Ascending aorta (tissue), 2 donors: ENCODE measurements at places on chromosomes 3 and 15. TPM values are rescaled to one million over a fixed set of nuclear protein-coding genes. Genes with fewer than 3 reads are reported as not detected.

Gene CCR8
- not detected for total RNA-seq

Gene FRMD4B
- 13.5 TPM for total RNA-seq

Gene SYNPR
- total RNA-seq = not detected

Gene CFAP100
- not detected for total RNA-seq

Gene POU1F1
- total RNA-seq = not detected

Gene CHDH
- total RNA-seq = 0.53 TPM

Gene ZNF385D
- 32.0 TPM for total RNA-seq

Gene ANKRD63
- not detected for total RNA-seq

DNA sequence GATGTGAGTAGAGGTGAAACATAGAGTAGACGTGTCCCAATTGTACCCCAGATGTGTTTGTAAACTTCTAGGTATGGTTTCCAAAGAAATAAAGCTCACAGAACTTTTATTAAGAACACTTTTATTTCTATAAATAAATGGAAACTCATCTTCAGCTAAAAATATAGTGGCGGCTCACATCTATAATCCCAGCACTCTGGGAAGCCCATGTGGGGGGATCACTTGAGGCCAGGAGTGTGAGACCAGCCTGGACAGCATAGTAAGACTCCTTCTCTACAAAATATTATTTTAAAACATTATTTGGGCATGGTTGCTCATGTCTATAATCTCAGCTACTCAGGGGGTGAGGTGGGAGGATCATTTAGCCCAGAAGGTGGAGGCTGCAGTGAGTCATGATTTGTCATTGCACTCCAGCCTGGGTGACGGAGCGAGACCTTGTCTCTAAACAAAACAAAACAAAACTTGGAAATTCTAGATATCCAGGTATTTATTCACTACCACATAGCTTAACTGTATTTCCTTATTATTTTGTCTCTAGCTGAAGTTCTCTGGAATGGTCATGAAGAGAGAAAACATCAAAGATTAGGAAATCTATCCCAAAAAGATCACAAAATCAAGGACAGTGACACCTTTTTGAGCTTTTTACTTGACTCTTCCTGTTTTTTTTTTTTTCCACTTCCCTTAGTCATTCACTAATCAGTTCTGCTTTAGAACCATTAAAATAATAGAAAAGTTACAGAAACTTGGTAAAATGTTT is 258.1 kb downstream of the TIGIT start:
- DNase-seq = no peak

- DNase-seq = no peak
Observed at GRCh38 chr3:69082361-69082760, 2.2 kb upstream of the UBA3 start.

GRCh38 chr3:108159105-108159504 is 63.1 kb downstream of the IFT57 start:
- no peak for DNase-seq

DNA sequence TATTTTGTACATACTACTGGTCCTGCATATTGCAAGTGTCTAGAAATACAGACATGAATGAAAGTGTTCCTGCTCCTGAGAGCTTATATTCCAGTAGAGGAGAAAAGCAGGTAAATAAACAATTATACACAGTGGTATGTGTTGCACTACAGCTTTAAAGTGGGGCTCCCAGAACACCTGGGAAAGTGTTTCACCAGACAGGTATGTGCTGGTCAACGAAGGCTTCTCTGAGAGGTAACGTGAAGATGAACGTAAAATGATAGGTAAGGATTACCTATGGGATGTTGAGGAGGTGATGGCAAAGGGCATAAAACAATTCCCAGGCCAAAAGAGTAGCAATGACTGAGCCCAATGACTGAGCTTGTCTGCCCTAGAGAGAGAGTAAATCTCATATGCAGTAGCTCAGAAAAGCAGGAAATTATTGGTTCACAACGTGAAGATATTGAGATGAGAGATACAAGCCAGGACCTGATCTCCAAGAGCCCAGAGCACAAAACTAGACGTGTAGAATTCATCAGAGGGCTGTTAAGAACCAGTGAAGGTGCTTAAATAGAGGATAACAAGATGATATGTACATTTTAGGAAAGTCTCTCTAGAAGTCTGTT is 459.1 kb upstream of the BCHE start:
- DNase-seq = no peak

DNA sequence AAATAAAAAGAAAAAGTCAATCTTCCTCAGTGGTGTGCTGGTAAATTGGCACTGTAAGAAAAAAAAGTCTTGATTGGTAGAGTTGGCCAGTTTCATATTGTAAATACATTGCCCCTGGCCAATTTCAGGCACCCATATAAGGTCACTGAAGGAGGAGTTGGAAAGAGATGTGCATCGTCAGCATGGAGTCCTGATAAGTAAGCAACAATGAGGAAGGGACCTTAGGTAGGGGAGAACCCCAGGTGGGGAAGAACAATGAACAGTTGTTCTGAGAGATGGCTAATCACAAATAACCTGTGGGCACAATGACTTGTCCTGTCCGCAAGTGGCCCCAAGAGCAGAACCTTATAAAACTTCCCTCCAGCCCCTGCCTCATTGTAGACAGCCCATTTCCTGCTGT is 8.6 kb upstream of the CYP8B1 start:
- DNase-seq = no peak

- no peak for DNase-seq
Observed at GRCh38 chr3:73677336-73678024, 52.7 kb upstream of the PDZRN3 start.

- peak; percentile 77 for DNase-seq
Observed at GRCh38 chr15:99169769-99170311, 65.0 kb downstream of the SYNM start.

DNA sequence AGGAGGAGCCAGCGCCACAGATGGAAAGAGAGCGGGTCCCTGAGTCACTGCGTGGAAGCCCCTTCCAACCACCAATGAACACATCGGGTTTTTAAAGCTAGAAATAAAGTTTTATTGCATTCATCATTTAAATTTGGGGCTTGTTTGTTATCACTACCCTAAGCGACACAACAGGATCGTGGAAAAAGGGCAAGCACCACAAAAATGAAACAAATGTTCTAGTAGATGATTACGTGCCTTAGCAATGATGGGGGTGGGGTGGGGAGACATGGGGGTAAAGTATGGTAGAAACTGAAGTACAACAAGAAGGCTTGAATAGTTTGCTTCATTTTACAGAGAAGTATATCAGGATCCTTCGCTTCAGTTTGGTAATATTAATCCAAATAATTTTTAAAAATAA is 221.6 kb upstream of the ATP10A start:
- DNase-seq = no peak

DNA sequence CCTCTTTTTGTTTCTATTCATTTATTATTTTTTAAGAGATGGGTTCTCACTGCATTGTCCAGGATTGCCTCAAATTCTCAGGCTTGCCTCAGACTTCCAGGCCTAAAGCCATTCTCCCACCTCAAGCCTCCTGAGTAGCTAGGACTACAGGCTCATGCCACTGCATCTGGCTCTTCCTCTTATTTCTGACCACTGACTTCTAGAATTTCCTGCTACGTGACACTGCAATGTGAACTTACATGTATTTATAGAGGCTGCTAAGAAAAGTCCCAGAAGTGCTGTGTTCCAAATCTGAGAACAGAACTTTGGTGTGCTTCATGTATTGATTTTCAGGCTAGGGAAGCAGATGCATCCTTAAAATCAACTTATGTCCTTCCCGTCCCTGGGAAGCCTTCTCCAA is 407.4 kb downstream of the RSL24D1 start:
- DNase-seq = no peak

DNA sequence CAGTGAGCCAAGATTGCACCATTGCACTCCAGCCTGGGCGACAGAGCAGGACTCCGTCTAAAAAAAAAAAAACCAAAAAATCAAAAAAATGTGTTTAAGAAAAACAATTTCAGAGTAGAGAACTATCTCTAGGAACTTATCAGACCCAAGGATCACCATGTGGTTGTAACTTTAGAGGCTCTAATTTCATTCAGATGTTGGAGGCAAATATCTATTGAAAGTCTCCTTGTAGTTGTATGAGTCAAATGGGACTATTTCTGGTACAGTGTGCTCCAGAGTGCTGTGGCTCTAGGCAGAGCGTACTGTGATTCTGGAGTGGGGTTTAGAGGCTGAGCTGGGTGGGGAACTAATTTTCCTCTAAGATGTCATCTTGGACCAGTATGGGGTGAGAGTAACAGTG is 398.7 kb downstream of the SHQ1 start:
- DNase-seq = no peak

DNA sequence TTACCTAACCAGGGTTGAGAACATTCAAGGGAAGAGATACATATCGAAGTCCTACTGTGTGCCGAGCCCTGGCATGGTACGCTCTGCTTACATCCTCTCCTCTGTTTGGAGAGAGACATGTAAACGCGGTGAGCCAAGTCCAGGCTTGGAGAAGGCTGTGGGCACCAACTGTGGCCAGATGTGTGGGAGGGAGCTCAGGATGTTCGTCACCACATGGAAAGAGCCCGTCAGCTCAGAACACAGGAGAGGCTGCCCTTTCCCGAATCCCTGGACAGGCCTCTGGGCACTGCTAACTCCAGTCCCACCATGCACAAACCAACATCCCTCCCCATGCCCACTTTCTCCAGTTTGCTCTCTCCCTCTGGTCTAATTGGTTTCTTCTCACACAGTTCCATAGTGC is 43.0 kb downstream of the MESD start:
- peak; percentile 60 for DNase-seq
